ENCODE measurements at places on chromosomes 12 and 14.

GRCh38 chr14:67539116-67539515 is 6.0 kb downstream of the PLEKHH1 start:
- no peak for DNase-seq

GRCh38 chr12:45547822-45548221 is 181.7 kb upstream of the ARID2 start:
- no peak for DNase-seq

DNA sequence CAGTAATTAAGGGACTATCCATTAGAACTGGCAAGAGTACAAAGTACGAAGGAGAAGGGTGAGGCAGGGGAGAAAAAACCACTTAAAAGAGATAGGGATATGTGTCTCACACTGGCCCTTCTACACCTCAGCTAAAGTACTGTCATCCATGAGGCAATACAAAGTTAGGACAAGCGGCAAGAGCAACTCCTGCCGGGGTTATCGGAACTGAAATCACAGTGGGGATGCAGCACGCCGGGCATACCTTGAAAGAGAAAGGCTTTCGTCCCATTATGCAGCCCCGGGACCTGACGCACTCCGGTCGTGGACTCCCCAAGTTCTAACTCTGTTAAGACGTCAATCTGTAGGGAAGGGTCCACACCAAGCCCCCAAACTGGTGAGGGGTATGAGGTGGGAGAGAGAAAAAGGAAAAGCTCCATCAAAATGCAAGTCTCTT is 1.1 kb downstream of the NELL2 start:
- no peak for DNase-seq

- no peak for DNase-seq
These were observed 222.3 kb downstream of the PTPRO start for GRCh38 chr12:15544589-15544988.

DNA sequence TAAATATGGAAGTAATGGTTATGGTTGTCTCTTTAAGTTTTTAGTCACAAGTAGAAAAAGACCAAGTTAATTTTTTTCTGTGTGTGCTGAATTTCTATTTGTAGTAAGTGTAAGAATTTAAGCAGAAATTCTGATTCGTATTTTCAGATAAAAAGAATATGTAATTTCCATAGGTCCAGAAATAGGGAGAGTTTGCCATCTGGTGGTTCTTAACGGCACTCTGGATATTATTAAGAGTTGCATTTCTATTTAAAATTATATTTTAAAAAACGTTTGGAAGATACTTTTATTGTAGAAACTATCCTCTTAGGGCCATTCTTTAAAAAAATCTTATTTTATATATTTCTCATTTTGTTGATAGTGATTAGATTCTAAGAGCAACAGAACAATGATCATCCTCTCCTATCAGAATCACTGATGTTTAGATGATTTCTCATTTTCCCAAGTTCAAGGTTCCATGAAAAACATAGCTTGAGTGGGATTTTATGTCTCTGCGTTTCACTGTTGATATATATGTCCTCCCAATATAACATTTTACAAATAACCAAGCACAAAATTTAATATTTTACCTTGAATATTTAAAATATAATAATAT is 88.3 kb downstream of the LRRK2 start:
- no peak for DNase-seq

- DNase-seq: no peak
These were observed 175.2 kb upstream of the GRIN2B start for GRCh38 chr12:14156606-14157005.

DNA sequence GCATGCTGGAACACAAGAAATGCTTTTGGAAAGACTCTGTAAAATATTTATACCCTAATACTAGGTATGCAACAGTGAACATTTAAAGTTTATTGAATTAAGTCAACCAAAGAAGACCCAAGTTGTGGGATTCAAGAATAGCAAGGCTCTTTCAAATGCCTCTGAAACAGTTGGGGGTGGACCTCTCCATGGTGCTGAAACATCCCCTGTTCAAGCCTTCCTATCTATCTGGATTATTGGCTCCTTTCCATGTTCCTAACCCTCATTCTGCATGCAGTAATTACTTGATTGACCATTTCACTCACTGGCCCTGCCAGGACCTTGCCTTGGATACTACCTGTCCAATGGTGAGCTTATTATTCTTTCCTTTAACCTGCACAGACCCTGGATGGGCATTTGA is 349.7 kb downstream of the NRXN3 start:
- DNase-seq: no peak

- no peak for DNase-seq
These were observed 115.5 kb downstream of the SLC38A1 start for GRCh38 chr12:46153268-46153872.

DNA sequence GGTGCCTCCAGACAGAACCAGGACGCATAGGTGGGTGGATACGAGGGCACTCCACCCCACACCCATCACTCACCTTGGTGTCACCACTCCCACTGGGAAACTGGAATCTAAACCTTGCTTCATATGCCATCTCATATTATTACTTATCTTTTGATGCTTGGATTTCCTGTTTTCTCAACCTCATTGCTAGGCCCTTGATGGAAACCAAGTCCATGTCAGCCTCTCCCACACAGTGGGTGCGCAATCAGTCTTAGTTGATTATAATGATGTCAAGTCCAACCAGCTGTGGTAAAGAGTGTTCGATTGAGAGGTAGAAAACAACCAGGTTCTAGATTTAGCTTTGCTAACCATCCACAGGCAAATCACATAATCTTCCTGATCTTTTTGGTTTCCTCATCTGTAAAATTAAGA is 584 bp upstream of the DDHD1 start:
- DNase-seq: peak; percentile 34

DNA sequence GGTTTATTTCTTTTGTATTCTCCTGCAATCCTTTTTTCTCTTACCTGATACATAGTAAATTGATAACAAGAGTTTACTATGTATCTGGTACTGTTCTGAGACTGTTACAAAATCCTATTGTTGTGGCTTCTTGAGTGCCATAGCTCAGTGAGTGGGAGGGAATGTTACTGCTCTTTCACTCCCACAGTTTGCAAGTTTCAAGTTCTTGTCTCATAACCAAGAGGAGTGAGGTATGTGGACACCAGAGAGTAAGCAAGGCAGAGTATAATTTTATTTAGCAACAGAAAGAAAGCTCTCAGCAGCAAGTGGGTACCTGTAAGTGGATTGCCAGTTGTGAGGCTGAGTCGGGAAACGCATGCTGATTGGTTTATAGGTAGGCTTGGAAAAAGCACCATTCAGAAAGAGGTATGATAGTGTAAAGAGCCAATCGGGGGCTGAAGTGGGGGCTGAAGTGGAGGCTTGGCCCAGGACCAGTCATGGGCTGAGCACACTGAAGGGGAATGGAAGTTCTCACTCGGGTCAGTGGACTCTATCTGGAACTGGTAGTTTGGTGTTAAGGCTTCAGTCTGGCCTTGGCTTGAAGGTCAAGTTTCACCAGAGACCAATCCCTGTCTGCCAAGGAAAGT is 850.8 kb downstream of the TMTC2 start:
- no peak for DNase-seq

DNA sequence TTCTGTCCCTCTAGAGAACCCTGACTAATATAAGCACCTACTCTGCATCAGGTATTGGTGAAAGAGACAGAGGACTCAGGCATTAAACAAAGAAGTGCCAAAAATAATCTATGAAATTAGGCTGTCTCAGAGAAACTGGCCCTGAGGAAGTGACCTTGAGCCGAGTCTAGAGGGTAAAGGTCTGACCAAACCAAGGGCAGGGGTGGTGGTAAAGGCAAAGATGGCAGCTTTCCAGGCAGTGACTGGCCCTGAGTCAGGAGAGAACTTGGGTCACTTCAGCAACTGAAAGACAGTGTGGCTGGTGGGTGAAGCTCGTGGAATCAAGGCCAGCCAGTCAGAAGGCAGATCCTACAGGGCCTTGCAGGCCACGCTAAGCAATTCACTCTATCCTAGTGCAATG is 30.6 kb downstream of the CDKL1 start:
- no peak for DNase-seq

GRCh38 chr14:92880351-92880750 is 42.6 kb upstream of the CHGA start:
- no peak for DNase-seq

DNA sequence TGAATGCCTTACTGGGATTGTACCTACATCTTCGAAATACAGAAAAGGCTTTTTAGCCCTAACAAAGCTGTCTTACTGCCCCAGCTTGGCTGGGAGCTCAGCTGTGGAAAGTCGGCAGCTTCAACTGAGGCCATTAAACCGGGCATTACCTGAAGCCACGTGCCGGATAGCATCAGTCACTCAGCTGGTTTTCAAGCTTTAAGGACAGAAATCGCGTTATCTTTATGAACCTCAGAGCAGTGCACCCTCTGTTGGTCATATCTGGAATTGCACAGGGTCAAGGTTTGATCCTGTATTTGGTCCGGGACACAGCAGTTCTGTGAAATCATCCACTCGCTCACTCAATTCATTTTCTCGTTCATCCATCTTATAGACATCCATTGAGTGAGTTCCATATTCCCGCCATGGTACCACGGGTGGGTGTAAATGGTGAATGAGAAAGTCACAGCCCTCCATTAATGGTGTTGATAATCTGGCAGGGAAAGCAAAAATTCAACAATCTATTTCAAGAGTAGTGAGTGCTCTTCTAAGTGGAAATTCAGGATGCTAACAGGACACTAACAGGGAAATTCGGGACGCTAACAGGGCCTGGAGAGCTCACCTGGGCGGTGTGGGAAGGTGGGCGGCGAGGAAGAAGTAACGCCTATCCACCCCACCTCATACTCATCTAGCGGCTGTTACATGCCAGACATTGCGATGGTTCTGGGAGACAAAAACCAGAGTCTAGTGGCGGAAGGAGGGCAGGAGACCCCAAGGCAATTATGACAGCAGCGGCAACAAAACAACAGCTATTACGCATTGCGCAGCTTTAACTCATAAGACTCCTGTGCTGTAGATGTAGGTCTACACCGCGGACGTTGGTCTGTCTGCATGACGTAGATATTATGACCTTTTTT is 60.6 kb upstream of the TCL1A start:
- DNase-seq: peak; percentile 53

DNA sequence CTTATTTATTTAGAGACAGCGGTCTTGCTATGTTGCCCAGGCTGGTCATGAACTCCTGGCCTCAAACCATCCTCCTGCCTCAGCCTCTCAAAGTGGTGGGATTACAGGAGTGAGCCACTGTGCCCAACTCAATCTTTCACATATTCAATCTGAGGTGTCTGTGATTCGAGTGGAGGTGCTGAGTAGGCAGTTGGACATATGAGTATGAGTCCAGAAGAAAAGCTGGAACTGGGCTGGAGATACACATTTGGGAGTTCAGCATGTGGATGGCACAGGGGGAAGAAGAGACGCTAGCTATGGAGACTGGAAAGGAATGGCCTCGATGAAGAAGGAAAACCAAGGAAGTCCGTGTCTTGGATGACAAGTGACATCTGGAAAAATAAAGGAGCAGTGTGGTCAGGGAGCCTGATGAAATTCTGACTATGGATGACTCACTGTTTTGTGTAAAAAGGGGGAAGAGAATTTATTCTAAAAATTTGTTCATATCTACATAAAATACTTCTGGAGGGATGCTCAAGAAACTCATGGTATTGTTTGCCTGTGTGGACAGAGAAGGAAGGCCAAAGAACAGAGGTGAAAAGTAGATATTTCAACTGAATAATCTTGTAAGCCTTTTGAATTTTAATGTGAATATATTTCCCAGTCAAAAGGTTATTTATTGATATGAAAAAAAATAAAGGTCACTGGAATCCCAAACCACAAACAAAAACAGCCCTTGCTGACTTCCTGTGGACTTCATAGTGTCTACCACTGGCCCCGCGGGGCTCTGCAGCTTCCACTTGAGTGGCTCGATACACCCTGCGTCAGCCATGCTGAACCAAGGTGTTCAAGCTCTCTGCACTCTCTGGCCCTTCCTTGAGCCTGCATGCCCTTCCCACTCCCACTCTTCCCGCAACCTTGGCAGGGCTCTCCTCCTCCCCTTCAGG is 8.9 kb upstream of the LTA4H start:
- no peak for DNase-seq

GRCh38 chr12:69511469-69512267 is 41.5 kb downstream of the FRS2 start:
- no peak for DNase-seq

GRCh38 chr12:102407776-102408486 is 72.4 kb downstream of the IGF1 start:
- DNase-seq: no peak

DNA sequence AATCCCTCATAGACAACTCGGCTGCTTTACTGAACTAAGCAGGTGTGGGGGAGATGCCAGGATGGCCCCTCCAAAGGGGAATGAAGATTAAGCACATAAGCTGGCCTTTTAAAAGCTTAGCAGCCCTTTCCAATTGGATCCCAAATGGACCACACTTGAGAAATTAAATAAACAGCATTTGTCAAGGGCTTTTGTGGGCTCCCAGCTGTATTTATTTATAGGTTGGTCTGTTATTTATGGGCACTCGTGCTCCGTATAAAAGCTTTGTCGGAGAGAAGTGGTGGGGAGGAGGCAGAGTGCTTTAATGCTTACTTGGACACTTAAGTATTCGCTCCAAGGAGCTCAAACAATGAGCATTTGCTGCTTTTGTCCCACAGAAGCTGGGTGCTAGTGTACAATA is 580.2 kb downstream of the MED13L start:
- no peak for DNase-seq

GRCh38 chr14:39265806-39266524 is 32.2 kb downstream of the MIA2 start:
- no peak for DNase-seq

DNA sequence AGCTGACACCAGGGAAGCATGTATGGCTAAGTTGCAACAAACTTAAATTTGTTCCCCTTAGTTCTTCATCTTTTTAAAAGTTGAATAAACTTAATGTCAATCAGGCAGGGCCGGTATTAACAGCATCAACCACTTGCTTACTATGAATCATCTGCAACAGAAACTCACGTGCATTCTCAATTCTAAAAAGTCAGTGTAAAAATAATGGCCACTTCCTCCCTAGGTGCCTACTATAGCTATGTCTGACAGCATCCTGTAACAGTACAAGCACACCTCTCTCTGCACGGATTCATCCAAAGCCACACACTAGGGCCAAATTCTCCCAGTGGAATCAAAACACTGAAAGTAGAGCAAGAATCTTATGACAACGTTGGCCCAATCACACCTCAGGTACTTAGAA is 48.6 kb downstream of the PPP1R36 start:
- no peak for DNase-seq

- no peak for DNase-seq
These were observed 154.0 kb upstream of the NUDT4 start for GRCh38 chr12:93223440-93224426.

DNA sequence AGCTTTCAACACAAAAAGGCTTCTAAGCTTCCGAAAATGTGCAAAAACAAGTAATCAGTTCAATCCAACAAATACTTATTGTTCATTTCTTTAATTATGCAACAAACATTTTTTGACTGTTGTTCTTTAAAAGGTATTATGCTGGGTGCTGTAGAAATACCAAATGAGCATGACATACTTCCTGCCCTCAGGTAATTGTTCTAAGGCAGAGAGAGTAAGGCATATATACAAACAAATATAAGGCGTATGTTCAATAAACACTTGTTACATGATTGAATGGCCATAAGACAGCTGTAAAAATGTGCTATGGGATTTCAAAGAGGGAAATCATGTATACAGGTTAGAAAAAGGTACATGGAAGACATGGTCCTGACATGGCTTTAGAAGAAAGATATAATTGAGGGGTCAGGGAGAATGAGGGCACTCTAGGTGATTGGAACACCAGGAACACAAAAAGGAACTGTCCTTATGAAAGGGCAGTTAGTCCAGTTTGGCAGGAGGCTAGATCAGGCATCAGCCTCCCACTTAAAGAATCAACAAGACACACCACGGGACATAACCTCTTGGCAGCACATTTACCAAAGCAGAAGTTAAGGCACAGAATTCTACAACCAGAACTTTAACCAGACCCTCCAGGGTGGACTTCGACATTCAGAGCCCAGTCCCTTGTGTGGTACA is 135.8 kb upstream of the SCAF11 start:
- DNase-seq: no peak

- no peak for DNase-seq
These were observed 110.2 kb downstream of the VCPKMT start for GRCh38 chr14:50006141-50006540.
